ENCODE measurements at places on chromosomes 2 and 18. TPM values are rescaled to one million over a fixed set of nuclear protein-coding genes. Genes with fewer than 3 reads are reported as not detected.

The ACMSD gene
- total RNA-seq, result 0.88 TPM

The PDE11A gene
- total RNA-seq, result 0.48 TPM

- DNase-seq, result no peak
Measured at GRCh38 chr2:239780236-239780994, 244.7 kb downstream of the NDUFA10 start.

DNA sequence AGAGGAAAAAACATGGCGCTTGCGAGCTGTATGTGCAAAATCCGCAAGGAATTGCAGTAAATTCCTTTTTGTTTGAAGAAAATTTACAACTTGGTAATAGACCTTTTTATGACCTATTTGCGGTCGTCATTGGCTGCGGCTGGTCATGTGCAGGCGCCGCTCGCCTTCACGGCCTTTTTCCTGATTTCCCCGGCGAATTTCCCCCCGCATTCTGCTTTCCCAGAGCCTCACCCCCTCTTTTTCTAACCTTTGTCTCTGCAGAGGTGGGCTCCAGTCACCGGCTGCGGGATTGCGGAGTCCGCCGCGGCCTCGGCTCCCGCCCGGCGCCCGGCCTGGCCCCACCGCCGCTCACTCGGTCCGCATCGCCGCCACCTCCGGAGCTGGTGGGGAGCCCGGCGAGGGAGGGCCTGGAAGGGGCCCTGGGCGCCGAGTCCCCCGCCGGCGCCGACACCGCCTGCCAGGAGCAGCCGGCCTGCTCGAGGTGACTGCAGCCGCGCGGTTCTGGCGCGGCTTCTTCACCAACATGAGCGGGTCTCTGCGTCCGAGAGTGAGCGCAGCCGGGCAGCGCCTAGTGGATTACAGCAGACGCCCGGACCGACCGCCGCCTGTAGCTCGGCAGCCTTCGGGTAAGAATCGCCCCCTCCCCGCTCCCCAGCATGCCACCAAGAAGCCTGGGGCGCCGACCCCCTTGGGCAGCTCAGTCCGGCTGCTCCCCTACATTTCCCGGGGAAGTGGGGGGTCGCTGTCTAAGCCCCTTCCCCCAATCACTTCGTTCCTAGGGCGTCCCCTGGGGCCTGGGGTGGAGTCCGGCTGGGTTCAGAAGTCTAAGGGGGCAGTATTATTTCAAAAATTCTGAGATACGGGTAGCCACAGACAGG, 7.1 kb downstream of the HOXD8 start:
- peak; percentile 54 for DNase-seq

Data from adrenal gland (tissue), 19 donors.